ENCODE measurements at places on chromosomes 1 and 21. TPM values are rescaled to one million over a fixed set of nuclear protein-coding genes. Genes with fewer than 3 reads are reported as not detected.

The CLDN14 gene
- not detected for total RNA-seq

The SAMD13 gene
- total RNA-seq, result 3.4 TPM

The SLC44A5 gene
- 0.57 TPM for total RNA-seq

The UTS2 gene
- not detected for total RNA-seq

DNA sequence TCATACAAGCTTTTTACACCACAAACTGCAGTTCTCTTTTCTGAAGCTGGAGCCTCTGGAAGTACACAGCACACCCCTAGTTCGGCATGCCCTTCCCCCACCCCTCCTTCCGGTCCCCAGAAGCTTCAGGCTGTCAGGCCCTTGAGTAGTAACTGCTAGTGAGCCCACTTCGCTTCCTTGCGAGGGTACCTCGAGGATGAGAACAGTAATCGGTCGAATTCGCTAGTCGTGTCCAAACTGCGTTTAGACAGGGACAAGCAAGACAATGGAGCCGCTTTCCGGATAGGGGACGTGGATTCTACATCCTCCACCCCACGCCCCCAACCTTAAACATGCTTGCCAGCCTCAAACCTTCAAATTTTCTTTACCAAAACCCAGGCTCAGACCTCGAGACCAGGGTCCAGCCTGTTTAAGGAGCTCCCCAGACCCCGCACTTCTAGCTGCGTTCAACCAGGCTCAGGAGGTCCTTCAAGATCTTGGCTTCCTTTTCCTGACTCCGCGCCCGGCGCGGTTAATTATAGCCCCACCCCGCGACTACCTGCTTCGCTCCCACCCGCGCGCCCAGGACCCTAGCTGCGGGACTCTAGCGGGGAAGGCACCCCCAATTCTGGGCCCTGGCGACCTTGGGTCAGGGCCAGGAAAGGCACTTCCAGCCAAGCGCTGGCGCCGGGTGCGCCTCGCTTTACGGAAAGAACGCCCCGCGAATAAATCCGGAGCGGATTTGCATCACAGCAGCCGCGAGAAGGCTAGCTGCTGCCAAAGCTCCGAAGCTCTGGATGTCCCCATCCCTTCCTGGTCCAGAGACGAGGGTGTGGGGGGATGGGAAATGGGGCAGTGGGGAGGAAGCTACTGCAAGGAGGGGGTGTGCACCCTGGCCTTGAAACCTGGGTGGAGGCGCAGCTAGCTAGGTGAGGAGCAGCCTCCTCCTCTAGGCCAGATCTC lies 8.1 kb upstream of the TSPAN1 start:
- no peak for DNase-seq

DNA sequence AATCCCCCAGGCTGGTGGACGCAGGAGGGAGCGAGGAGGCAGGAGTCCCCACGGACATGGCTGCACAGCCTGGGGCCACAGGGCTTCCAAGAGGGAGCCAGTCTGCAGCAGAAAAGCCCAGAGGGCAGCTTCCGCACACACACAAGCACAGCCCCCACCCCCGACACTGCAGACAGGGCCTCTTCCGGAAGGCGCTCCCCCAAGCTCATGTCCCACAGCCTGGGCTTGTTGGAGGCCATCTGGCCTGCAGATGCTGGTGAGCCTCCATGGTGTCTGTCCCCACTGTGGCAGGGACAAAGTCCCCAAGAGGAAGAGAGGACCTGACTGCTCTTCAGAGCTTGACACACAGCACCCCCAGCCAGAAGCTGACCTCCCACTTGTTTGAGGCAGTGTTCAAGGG lies 13.4 kb upstream of the KIAA1614 start:
- DNase-seq, result no peak

All from prostate gland (tissue), 2 donors.